Stimulated activated CD8-positive, alpha-beta memory T cell treated with anti-CD3 and anti-CD28 coated beads, Interleukin-7, amount 100 ng/mL, for 1 hour (primary cell): ENCODE measurements at places on chromosomes 5 and 9.

GRCh38 chr5:62077387-62077786, 228.6 kb upstream of the KIF2A start:
- DNase-seq = no peak

DNA sequence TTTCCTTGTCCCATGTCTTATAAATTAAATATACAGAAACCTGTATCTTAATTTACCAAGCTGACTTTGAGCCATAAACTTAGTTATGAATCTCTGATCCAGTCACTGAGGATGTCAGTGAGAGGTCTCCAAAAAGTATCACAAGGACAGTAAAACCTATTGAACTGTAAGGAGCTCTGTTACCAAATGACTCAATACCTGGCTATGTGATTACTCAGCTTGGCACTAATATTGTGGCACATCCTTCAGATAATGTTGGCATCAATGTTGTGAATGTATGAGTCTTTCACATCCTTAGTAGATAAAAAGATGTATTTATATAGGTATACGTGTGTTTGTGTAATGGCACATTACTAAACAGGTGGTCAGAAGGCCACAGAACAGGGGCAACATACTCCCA, 18.0 kb upstream of the CAPSL start:
- no peak for DNase-seq

- DNase-seq = no peak
These were observed 9.5 kb upstream of the P4HA2 start for GRCh38 chr5:132237141-132237540.

- no peak for DNase-seq
These were observed 186.8 kb upstream of the NFIB start for GRCh38 chr9:14500705-14501104.

DNA sequence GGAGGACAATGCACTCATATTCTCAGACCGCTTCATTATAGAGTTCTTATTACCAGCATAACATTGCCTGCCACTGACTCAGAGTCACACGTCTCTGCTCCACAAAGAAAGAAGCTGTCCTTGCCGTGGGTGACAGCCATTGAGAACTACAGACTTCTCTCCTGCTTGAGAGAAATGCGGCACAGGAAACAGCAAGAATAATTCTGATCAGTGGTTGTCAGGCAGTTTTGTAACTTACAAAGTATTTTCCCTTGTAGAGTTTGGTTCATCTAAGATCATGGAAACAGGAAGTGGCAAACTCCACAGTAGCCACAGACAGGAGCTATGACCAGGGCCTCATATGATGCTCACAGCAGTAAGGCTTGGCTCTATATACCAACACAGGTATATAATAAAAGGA, 47.0 kb downstream of the KCNV2 start:
- DNase-seq = no peak

DNA sequence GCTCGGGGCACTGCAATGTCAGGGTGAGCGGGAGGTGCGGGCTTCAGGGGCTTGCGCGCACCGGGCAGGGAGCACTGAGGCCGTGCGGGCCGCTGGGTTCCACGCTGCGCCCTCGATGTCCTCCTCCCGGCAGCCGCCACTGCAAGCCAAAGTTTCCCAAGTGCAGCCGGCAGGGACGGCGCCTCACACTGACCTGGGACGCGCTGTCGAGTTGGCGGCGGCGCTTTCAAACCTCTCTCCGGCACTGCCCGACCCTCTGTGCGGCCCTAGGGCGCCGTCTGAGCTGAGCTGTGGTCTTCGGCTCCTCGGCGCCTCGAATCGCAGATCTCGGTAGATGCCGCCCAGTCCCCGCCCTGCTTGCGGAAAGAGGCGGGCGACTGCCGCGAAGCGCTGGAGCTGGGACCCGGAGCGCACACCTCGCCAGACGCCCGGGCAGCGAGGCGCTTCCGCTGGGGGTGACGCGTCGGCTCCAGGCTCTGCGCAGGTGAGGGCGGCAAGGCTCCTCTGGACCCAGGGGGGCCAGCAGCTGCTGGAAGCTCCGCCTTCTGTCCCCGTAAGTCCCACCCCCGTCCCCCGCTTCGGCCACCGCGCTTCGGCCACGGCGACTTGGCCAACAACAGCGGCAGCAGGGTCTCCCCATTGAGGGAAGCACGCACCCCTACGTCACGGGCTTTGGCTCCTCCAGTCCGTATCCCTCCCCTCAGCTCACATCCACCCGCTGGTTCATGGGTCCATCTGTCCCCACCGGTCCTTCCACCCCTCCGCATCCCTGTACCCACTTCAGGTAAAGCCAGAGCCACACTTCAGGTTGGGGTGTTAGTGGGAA, at the start of gene ANKRD34B:
ANKRD34B (minus strand) TSS at position 320 of the 826 bp plus-strand sequence. CDS start 10,261 bp downstream, outside the sequence.
- DNase-seq = no peak

- DNase-seq = no peak
These were observed 61.2 kb upstream of the EGFLAM start for GRCh38 chr5:38197118-38197517.

GRCh38 chr5:26669523-26669922, 368.9 kb downstream of the CDH9 start:
- no peak for DNase-seq

GRCh38 chr5:170917113-170917512, 55.3 kb downstream of the RANBP17 start:
- DNase-seq = no peak

GRCh38 chr5:38338455-38338854, 80.1 kb downstream of the EGFLAM start:
- no peak for DNase-seq

- DNase-seq = no peak
These were observed 20.0 kb upstream of the PCSK5 start for GRCh38 chr9:75870450-75870849.

DNA sequence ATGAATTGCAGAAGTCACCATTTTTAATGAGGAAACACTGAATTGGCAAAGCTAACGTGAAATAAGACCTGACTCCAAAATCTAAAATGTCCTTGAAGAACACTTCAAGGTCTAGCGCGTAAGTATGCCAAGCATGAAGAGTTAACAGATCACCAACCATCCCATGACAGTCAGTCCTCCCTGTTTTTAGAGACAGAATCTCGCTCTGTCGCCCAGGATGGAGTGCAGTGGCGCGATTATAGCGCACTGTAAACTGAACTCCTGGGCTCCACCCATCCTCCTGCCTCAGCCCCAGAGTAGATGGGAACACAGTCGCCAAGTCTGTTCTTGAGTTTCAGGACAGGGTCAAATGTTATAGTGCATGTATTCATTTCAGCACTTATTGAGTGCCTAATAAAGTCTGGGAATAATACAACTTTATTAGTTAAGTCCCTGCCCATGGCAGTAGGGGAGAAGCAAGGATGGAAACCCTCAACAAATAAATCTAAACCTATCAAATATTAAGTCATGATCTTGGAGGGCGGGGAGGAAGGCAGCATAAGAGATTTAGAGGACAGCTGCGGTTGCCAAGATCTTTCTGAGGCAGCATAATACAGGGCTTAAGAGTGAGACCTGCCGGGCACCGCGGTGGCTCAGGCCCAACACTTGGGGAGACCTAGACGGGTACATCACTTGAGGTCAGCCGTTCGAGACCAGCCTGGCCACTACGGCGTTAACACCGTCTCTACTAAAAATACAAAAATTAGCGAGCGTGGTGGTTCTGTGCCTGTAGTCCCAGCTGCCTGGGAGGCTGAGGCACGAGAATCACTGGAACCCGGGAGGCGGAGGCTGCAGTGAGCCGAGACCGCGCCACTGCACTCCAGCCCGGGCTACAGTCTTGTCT, 1.1 kb downstream of the ATPSCKMT start:
- DNase-seq = no peak

GRCh38 chr9:114606597-114607207, 4.4 kb upstream of the TMEM268 start:
- DNase-seq = no peak

DNA sequence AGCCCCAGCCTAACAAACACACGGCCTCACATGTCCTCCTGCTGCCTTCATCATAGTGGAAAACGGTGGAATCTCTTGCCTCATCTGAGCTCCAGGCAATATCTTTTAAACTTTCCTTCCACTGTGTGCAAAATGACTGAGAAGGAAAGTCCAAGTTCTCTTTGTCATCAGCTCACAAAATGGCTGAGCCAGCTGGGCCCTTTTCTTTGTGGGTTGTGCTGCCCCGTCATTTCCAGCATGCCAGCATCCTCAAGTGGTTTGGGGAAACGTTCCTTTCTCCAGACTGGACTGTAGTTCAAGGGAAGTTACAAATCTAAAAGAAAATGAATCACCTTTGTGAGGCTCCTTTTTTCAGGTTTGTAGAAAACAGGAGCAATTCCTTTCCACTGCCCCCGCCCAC, 171.1 kb upstream of the FSTL4 start:
- DNase-seq = no peak

- no peak for DNase-seq
These were observed 129.4 kb downstream of the C9orf152 start for GRCh38 chr9:110078604-110079003.

DNA sequence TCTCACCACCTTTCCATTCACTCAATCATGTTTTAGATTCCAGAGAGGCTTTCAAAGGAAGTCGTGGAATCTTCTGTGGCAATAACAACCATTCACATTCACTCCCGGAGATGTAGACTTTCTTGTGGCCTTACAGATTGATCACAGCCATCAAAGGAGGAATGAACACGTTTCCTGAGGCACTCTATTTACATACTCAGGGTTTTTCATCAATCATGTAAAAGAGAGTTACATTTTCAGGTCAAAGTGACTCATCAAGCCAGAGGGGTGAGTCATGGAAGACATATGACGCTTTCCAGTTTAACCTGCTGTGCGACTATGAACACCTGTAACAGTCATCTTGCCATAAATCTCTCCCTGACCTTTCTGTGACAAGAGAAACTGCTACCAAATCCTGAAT, 39.3 kb upstream of the RAD23B start:
- no peak for DNase-seq

DNA sequence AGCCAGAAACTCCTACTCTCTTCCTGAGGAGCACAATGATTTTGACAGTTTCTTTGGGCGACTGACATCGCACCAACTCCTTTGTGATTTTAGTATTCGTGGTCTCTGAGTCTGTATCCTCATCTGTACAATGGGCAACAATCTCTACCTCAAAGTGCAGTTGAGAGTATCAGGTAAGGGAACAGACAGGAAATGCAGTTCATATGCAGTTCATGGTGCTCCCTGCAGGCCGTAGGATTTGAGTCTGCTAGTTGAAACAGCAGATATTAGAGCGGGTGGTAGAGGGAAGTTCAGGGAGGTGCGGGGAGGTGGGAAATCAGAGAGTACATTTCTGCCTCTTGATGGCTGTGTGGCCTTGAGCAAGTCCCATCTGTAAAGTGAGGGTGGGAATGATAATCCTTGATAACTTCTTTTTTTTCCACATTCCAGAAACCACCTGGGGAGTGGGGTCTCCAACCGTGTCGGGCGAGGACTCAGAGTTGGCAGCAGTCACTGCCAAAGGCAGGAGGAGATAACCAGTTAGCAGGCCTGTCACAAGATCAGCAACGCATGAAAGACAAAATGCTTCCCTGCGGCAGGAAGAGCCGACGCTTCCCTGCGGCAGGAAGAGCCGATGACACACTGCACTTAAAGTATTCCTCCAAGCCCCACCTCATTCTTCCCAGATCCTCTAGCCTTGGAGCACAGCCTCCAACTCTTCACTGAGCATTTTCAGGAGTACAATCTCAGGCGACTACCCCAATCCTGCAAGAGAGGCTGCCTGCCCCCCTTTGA, 6.0 kb upstream of the NEK6 start:
- no peak for DNase-seq

GRCh38 chr9:14574173-14574572, 119.1 kb downstream of the ZDHHC21 start:
- no peak for DNase-seq

DNA sequence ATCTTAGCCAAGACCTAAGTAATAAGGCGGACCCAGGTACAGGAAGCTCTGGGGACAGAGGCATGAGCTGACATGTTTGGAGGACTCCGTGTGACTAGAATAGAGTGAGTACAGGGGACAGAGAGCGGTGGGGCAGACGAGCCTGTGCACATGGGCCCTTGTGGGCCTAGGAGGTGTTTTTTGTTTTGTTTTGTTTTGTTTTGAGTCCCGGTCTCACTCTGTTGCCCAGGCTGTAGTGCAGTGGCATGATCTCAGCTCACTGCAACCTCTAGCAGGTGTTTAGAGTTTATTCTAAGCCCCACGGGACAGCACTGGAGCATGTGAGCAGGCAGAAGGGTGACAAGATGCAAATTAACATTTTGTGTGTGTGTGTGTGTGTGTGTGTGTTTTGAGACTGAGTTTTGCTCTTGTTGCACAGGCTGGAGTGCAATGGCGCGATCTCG, 3.1 kb upstream of the EEIG1 start:
- no peak for DNase-seq

DNA sequence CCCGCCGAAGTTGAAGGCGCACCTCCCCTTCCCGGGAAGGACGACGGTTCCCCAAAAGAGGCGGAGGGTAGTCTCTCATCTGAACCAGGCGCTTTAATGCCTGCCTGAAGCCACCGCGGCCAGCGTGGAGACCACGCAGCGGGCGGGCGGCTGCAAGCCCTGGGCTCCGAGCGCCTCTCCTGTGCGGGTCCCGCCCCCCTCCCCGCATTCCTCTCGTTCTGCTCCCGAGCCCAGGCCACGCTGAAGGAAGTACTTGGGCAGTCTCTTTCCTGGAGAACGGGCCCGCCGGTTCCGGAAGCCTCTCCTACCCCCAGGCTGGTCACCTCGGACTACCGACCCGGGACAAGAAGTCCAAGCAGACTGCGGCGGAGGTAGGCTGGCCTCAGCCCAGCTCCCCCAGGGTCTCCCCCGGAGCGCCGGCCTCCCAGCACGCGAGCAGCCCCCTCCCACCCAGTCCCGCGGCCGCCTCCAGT, 571 bp downstream of the PPIC start:
- DNase-seq = no peak

DNA sequence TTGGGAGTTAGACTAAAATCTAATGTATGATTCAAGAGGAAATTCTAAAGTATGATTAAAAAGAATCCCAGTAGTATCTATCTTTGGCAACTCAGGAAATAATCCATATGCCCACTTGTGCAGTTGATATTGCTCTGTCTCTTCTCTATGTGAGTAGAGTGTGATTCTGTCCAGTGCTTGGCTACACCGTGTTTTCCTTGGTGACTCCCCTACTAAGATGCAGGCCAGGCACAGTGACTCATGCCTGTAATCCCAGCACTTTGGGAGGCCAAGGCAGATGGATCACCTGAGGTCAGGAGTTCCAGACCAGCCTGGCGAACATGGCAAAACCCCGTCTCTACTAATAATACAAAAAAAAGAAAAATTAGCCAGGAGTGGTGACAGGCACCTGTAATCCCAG, 495.4 kb downstream of the MAT2B start:
- no peak for DNase-seq

DNA sequence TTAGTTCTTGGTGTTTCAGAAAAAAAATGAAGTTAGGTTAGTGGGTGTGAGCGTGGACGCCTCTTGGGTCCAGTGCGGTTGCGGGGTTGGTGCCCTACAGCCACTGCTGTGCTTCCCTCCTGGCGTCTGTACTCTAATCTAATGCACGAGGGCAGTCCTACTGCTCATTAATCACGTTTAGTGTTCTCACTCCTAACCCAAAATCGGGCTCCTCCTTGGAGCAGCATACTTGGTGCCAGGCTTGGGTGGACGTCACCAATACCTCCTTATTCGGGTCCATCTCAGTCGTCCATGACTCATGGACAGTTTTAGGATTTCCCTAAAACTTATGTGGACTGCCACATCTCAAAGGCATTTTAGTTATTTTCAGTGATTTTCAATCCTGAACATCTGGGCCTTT, 41.6 kb downstream of the TRIO start:
- DNase-seq = no peak
